ENCODE measurements at places on chromosomes 5 and 9. TPM values are rescaled to one million over a fixed set of nuclear protein-coding genes. Genes with fewer than 3 reads are reported as not detected.

GABRA6 gene
- not detected for total RNA-seq

DNA sequence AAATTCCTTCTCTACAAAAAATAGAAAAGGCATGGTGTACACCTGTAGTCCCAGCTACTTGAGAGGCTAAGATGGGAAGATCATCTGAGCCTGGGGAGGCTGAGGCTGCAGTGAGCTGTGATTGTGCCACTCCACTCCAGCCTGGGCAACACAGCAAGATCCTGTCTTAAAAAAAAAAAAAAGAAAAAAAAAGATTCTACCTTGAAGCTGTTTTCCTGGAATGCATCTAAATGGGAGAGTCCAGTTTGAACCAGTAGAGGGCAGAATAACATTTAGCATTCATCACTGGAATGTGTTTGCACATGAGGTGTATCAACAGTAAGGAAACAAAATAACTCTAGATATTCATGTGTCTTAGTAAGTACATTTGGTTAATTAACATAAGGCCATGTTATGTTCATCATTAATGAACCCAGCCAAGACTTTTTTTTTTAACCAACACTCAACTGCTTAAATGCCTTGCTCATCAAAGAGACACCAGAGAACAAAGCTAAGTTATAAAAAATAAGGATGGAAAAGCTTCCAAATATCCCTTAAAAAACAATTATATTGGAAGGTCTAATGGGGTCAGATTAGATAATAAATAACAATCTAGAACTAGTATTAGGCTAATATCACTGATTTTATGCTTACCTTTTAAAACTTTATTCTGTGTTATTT lies 16.1 kb downstream of the IFNE start:
- peak; percentile 1 for DNase-seq

IRX4 gene
- total RNA-seq: 6.0 TPM

GRCh38 chr5:66423484-66423883 lies 172.7 kb upstream of the MAST4 start:
- no peak for DNase-seq

CMBL gene
- total RNA-seq: 16.9 TPM

GRCh38 chr9:101970609-101971008 lies 232.2 kb upstream of the GRIN3A start:
- DNase-seq: no peak

DNA sequence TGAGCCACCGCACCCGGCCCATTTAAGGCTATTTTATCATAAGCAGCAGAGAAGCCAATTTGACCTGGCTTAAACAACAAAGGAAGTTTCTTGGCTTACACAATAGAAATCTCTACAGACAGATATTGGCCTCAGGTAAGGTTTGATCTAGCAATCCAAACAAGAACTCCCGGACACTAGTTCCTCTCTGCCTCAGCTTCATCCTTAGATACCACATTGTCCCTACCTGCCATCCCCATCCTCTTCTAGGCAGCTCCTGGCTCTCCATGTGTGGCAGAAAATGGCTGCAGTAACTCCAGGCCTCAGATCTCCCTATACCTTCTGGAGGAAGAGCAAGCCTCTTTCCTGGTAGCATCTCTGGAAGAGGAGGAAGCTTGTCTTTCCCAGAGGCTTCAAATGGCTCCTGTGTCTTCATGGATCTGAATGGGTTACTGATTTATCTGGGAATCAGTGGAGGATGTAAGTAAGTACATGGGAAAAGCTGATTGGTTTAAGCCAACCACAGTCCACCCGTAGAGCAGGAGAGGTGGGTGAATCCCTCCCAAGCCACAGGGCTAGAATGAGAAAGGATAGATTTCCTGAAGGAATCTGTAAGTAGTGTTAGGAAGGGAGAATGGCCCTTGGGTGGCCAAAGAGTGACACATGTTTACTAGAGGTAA lies 26.7 kb upstream of the AOPEP start:
- no peak for DNase-seq

TXNDC8 gene
- total RNA-seq: not detected

GRCh38 chr9:32787816-32788215 lies 4.5 kb downstream of the TMEM215 start:
- peak; percentile 63 for DNase-seq

DHX29 gene
- 35.0 TPM for total RNA-seq

DNA sequence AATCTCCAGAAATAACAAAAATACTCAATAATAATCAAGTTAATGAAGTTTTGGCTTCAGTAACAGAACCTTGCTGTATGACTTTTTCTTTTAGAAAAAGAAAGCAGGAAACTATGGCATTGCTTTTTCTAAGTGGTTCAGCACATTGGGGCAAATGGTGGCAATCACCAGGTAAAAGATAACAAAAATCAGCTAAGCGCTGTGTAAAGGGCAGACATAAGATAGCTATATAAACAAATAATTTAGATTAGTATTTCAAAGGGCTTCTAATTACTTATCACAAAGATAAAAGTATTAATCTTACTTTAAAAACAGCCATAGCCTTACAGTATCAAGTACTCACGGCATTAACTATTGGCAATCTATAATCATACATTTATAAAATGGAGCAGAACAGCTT lies 10.0 kb downstream of the TMEM161B start:
- no peak for DNase-seq

- DNase-seq: no peak
Observed at GRCh38 chr5:158410976-158411375, 552.0 kb upstream of the CLINT1 start.

DNA sequence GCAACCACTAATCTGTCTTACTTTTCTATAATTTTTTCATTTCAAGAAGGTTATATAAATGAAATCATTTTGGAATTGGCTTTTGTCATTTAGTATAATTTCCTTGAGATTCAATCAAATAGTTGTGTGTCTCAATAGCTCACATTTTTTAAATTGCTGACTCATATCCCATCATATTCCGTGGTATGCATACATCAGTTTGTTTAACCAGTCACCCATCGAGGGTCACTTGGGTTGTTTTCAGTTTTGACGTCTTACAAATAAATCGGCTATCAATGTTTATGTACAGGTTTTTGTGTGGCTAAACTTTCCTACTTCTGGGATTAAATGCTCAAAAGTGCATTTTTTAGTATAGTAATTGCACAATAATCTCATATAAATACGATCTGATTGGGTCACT lies 185.5 kb downstream of the TAF11L14 start:
- no peak for DNase-seq

DNA sequence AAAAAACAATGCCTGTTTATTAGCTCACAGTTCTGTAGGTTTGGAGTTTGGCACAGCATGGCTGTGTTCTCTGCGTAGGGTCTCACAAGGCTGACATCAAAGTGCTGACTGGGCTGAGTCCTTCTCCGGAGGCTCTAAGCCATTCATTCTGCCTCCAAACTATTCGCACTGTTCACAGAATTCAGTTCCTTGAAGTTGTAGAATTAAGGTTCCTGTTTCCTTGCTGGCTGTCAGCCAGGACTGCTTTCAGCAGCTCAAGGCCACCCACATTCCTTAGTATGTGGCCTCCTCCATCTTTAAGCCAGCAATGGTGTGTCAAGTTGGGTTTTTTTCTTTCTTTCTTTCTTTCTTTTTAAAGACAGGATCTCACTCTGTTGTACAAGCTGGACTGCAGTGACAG lies 161.9 kb downstream of the CDH6 start:
- no peak for DNase-seq

GRCh38 chr5:159241946-159242552 lies 21.0 kb upstream of the UBLCP1 start:
- DNase-seq: no peak

DNA sequence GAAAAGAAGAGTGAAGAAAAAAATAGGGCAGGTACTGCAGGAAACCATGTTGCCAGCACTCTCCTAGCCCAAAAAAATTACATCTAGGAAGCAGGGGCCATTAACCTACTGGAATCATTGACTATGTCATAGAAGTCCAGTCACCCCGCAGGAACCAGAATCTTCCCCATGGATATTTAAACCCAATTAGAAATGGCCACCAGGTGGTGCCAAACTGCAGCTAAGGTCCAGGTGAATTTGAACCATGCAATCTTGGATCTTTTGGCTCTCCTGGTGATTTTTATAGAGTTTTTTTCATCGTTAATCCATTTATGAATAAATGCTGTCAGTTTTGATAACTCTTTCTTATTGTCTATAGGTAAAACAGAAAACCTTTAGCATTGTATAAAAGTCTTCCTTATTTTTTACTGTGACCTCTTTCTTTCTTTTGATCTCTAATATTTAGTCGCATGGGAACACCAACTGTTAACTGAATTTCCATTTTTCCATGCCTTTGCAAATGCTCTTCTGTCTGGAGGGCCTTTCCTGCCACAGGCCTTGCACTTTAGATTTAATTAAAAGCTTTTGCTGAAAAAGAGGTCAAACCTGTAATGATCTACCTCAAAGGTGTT lies 147.5 kb upstream of the FGF10 start:
- DNase-seq: no peak

GRCh38 chr9:73451003-73451402 lies 299.3 kb downstream of the ANXA1 start:
- DNase-seq: no peak
